Suppressor macrophage treated with lipopolysaccharide for 4 hours (primary cell): ENCODE measurements at places on chromosomes 13 and 19.

- DNase-seq = no peak
Measured at GRCh38 chr19:29768166-29768565, 43.6 kb upstream of the CCNE1 start.

DNA sequence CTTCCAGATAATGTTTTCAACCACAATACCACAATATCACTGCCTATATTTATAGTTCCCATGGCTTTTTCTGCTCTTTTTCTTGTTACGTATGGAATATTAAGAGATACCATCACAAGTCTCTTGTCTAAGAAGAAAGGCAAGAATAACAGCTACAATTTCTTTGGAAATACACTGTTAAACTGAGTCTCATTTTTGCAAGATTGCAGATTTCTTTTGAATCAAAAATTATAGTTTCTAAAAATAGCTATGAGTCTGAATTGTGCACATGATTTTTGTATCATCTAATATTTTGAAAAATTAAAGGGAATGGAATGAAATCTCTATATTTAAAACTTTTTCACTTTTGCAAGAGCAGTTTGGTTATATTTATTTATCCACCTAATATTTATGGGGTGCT lies 1120.8 kb downstream of the EFNB2 start:
- no peak for DNase-seq

DNA sequence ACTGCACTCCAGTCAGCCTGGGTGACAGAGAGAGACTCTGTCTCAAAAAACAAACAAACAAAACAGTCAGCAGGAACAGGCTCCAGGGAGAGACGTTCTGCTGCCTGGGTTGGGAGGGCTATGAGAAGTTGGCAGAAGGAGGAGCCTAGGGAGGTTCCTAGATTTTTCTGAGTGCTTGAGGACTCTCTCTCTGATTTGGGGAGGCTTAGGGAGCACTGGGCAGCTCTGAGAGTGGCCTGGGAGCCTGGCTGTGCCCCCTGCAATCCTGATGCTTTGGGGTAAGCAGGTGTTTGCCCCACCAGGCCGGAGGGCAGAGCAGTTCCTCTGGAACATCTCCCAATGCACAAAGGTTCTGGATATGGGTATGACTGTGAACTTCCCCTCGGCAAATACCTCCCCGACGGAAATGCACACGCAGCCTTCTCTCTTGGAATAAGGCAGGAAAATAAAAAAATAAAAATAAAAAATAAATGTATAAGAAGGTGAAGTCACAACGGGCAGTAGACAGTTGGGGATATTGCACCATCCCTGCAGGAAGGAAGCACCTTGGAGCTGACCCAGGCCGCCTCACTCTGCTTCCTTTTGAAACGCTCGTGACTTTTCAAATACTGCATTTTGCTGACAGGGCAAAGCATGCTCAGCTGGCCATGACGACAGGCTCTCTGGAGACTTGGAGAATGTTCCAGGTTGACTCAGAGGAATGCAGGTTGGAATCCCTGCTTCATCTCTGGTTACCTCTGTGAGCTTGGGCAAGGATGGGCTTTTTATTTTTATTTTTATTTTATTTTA lies 26.5 kb upstream of the HOMER3 start:
- DNase-seq = peak; percentile 70

DNA sequence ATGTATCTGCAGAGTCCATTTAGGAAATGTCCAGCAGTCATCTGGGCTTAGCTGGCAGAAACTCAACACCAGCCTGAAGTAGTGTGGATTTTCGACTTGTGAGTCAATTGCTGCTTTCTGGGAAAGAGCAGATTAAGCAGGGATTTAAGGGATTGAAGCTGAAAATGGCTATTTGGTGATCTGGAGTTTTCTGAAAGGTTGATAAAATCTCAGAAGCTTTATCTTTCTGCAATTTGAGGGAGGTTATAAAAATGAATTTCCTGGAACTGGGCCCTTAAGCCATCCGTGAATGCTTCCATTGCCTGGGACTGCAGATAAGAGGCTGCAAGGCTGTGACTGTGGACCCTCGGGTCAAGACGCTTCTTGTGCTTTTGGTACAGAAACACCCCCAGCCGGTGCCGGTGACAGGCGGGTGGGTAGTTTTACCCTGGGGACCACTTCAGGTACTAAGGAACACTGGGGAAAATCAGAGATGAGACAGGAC lies 61.5 kb downstream of the COL4A1 start:
- DNase-seq = no peak

GRCh38 chr13:75651013-75651412 lies 14.9 kb downstream of the LMO7 start:
- DNase-seq = no peak

GRCh38 chr13:59633290-59633689 lies 530.4 kb downstream of the DIAPH3 start:
- no peak for DNase-seq
